ENCODE measurements at places on chromosomes 16 and 17.

- H3K4me1 ChIP-seq = no peaks in the 10 kb centered on the region
- H3K36me3 ChIP-seq = no peaks in the 10 kb centered on the region
- no peaks in the 10 kb centered on the region for H3K27me3 ChIP-seq
- no peak overlapping the region for H3K4me3 ChIP-seq
- no peak for DNase-seq
- no peak overlapping the region for H3K27ac ChIP-seq
These were observed 47.5 kb downstream of the CA10 start for GRCh38 chr17:52110923-52111581.

- H3K27me3 ChIP-seq = peaks cover 19% of the 10 kb centered on the region
- H3K27ac ChIP-seq = peak overlapping the region; percentile 56
- H3K4me1 ChIP-seq = peaks cover 19% of the 10 kb centered on the region
These were observed 27.5 kb upstream of the HLF start for GRCh38 chr17:55237268-55237667.

GRCh38 chr17:72725433-72726068, 366.9 kb downstream of the SLC39A11 start:
- no peaks in the 10 kb centered on the region for H3K27me3 ChIP-seq
- H3K27ac ChIP-seq = peak overlapping the region; percentile 96
- peak; percentile 64 for DNase-seq
- no peaks in the 10 kb centered on the region for H3K36me3 ChIP-seq
- peaks cover 65% of the 10 kb centered on the region for H3K4me1 ChIP-seq
- H3K4me3 ChIP-seq = no peak overlapping the region

DNA sequence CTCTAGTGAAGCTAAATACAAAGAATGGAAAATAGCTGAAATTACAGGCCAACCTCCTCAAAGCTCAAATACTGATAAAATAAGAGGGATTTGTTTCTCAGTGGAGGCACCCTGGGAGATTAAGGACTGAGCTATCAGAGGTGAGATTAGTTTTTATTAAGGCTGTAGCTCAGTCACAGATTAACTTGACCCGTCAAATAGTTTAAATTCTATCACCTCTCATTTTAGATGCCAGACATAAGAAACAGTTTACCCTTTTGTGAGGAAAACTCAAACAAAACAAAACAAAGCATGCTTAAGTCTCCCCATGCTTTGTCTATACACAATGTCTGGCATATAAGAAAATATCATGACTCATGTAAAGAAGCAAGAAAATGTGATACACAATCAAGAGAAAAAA, 208.3 kb upstream of the PMFBP1 start:
- no peak for DNase-seq
- no peaks in the 10 kb centered on the region for H3K4me1 ChIP-seq
- no peak overlapping the region for H3K4me3 ChIP-seq
- H3K36me3 ChIP-seq = no peaks in the 10 kb centered on the region

DNA sequence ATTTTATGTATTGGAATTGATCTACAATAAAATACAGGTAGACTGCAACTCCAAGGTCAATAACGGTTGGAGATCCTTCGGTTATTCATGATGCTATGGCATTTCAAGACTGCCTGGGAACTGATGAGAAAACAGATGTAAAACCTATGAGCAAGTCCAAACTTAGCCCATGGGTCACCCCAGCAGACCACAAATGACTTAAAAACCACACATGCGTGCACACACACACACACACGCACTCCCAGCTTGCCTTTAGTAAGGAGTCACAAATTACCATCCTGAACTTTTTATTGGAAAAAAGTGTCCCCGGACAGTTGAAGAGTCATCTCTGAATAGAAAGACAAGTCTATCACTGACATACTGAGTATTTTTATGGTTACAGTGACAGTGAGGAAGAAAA, 26.7 kb downstream of the TRIM25 start:
- no peak overlapping the region for H3K27ac ChIP-seq
- DNase-seq = no peak
- H3K27me3 ChIP-seq = no peaks in the 10 kb centered on the region
- H3K4me1 ChIP-seq = peaks cover 4% of the 10 kb centered on the region
- peaks cover 74% of the 10 kb centered on the region for H3K36me3 ChIP-seq

DNA sequence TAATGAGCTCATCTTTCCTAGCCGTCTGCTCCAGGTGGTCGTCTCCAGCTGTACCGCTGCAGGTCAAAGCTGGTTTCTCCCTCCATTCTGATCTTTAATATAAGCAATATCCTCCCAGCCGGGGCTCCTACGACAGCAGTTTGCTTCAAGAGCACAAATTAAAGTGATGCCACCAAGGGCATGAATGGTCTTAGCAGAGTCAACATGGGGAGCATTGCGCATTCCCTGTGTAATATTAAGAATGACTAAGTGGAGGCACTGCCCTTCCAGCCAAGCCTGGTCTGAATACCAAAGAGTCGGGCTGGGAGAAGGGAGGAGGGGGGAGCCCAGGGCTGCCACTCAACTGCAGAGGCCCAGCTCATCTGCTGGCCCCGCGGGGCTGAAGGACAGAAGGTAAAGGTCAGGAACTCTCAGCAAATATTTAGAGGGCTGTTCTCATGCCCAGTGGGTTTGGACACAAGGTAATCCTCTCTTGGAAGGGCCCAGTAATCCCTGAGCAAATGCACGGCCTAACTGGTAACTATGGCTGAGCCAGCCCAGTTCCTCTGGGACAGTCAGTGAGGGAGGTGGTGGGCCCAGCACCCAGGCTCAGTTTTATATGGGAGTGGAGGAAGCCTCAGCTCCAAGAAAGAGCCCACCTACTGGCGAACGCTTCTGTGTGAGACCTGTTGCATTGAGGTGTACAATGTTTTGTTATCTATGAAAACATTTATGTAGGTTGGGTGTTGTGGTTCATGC, 121.2 kb downstream of the IRX3 start:
- H3K27me3 ChIP-seq = peaks cover under 1% of the 10 kb centered on the region
- H3K4me1 ChIP-seq = no peaks in the 10 kb centered on the region
- H3K36me3 ChIP-seq = no peaks in the 10 kb centered on the region
- H3K27ac ChIP-seq = no peak overlapping the region
- no peak overlapping the region for H3K4me3 ChIP-seq

DNA sequence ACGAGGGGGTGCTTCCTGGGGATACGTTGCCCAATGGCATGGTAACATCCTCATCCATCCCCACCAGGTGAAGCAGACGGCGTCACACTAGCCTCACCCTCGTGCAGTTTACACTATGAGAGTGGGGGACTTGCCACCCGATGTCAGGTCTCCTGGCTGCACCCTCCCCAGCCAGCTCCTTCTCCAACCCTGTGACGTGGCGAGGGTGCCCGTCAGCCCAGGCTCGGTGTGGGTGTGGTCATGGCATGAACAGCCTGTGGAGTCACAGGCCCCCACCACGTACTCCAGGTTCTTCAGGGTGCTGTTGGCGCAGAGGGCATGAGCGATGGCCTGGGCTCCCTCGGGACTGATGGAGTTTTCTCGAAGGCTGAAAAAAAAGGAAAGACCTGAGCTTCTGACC, 28.3 kb downstream of the NLRC3 start:
- no peaks in the 10 kb centered on the region for H3K27me3 ChIP-seq
- no peak for DNase-seq
- no peak overlapping the region for H3K4me3 ChIP-seq
- no peak overlapping the region for H3K27ac ChIP-seq
- no peaks in the 10 kb centered on the region for H3K4me1 ChIP-seq

DNA sequence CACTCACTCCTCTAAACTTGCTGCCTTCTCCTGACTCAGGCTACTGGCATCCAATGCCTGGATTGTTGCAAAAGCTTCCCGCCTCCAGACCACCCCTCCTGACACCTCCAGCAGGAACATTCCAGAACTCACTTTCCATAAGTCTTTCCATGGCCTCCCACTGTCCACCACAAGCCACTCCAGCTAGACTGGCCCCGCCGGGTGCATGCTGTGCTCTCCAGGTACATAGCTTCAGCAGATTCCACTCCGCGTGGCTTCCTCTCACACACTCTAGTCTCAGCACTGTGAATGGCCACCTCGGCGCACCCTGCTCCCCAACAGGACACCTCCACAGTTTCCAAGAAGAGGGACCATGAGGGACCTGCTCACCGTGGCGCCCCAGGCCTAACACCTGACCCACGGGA, 25.9 kb upstream of the FAAP100 start:
- DNase-seq = no peak
- H3K4me1 ChIP-seq = peaks cover 1% of the 10 kb centered on the region
- no peaks in the 10 kb centered on the region for H3K27me3 ChIP-seq
- peaks cover 30% of the 10 kb centered on the region for H3K36me3 ChIP-seq
- H3K4me3 ChIP-seq = no peak overlapping the region
- no peak overlapping the region for H3K27ac ChIP-seq

GRCh38 chr17:28004344-28004743, 38.1 kb upstream of the NLK start:
- no peak overlapping the region for H3K27ac ChIP-seq
- no peak overlapping the region for H3K4me3 ChIP-seq
- no peaks in the 10 kb centered on the region for H3K27me3 ChIP-seq
- no peaks in the 10 kb centered on the region for H3K36me3 ChIP-seq
- H3K4me1 ChIP-seq = peaks cover 1% of the 10 kb centered on the region

GRCh38 chr17:63934183-63935112, 2.3 kb upstream of the CD79B start:
- no peak for DNase-seq
- H3K4me3 ChIP-seq = no peak overlapping the region
- H3K27me3 ChIP-seq = peaks cover 7% of the 10 kb centered on the region
- no peak overlapping the region for H3K27ac ChIP-seq
- H3K4me1 ChIP-seq = peaks cover 38% of the 10 kb centered on the region

DNA sequence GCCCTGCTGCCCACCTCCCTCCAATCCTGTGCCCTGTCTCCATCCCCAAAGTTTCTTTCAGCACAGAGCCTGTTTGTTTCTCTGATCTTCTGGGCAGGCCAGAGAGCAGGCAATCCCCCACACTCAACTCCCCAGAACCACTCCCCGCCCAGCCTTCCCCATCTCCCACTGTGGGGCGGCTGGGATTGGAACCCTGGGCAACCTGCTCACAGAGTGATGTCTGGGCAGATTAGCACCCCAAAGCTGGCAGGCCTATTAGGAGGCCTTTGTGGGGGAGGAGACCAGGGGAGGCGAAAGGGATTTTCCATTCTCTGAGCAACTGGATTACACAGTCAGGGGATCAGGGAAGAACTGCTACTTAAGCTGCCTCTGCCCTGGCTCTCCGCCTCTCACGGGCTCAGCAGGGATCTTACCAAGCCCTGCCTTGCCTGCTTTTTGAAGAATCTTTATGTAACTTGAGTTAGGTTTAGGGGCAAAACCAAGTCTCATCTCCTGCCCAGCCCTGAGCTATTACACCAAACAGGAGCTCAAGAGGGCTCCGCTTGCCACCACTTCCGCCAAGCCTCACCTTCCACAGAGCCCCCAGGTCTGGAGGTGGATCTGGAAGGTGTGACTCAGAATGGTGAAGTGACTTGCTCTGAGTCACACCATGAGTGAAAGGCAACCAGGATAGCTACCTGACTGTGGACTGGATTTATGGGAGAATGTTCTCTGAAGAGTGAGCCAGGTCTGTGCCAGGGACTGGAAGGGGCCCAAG, 16.0 kb upstream of the LHX1 start:
- peaks cover 11% of the 10 kb centered on the region for H3K4me1 ChIP-seq
- peaks cover 30% of the 10 kb centered on the region for H3K27me3 ChIP-seq

DNA sequence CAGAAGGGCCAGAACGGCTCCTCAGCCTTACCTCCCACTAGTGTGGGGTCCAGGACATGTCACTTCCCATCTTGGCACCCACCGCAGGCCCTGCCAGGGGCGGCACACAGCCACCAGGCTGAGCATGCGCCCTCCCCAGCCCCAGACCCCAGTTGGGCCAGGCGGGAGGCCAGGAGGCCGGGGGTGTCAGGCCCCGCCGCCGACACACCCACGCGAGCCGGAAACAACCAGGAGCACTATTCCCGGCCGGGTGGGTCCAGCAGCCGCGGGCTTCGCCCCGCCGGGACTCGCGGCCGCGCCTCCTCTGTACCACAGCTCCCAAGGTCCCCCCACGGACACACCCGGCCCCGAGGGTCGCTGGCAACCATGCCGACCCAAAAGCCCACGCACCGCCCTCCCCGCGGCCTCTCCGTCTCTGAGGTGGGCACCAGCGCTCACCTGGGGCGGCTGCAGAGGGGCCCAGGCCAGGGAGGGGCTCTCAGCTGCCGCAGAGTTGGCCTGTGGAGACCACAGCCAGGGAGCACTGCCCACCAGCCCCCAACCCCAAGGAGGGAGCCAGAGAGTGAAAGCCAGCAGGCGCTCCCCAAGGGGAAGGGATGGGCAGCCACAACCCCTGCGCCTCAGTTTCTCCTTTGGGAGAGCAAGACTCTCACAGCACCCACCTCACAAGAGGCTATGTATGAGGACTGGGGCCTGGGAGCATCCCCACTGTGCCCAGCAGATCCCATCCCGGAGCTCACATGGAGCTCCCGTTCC, 18.0 kb downstream of the B9D1 start:
- H3K36me3 ChIP-seq = no peaks in the 10 kb centered on the region
- H3K27me3 ChIP-seq = peaks cover 3% of the 10 kb centered on the region
- no peak for DNase-seq
- no peaks in the 10 kb centered on the region for H3K4me1 ChIP-seq
- no peak overlapping the region for H3K27ac ChIP-seq
- no peak overlapping the region for H3K4me3 ChIP-seq

GRCh38 chr16:683396-684070, 601 bp downstream of the JMJD8 start:
- no peaks in the 10 kb centered on the region for H3K27me3 ChIP-seq
- peak overlapping the region; percentile 81 for H3K4me3 ChIP-seq
- peaks cover 31% of the 10 kb centered on the region for H3K36me3 ChIP-seq
- DNase-seq = no peak
- peak overlapping the region; percentile 35 for H3K27ac ChIP-seq

DNA sequence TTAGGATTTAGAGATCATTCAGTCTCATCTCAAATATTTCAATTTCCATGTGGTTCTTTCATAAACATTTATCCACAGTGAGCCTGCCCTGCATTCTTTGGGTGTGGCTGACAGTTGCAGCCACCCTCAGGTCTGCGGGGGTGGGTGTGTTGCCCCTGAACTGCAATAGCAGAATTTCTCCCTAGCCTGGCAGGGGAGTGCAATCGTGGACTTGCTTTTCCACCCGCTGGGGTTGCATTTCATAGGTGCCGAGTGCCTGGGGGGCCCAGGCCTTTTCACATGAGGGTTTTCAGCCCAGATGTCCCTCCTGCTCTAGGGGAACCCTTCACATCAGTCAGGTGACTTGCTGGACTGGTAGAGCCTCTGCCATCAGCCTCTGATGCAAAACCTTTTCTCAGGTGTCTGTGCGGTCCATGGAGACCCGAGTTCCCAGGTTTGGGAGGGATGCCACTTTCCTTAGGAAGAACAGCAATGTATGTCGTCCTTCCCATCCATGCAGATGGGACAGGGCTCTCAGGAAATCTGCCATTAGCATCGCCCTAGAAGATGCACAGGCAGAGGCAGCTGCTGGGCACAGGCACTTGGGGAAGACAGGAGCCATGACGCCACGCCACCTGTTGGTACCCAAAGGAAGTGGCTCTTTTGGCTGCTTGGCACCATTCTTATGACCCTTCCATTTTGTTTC, 2.4 kb upstream of the USP36 start:
- no peaks in the 10 kb centered on the region for H3K27me3 ChIP-seq
- H3K4me3 ChIP-seq = peak overlapping the region; percentile 9
- DNase-seq = peak; percentile 76
- peaks cover 42% of the 10 kb centered on the region for H3K4me1 ChIP-seq
- H3K36me3 ChIP-seq = peaks cover 14% of the 10 kb centered on the region

- H3K27me3 ChIP-seq = no peaks in the 10 kb centered on the region
- H3K27ac ChIP-seq = no peak overlapping the region
- H3K36me3 ChIP-seq = peaks cover 15% of the 10 kb centered on the region
- H3K4me1 ChIP-seq = peaks cover 29% of the 10 kb centered on the region
- DNase-seq = no peak
These were observed 3.8 kb downstream of the FAM83G start for GRCh38 chr17:19000531-19001325.

- H3K27me3 ChIP-seq = no peaks in the 10 kb centered on the region
- H3K4me1 ChIP-seq = no peaks in the 10 kb centered on the region
- no peaks in the 10 kb centered on the region for H3K36me3 ChIP-seq
- no peak overlapping the region for H3K27ac ChIP-seq
These were observed 97.6 kb downstream of the NPIPB11 start for GRCh38 chr16:29308644-29309546.
